Stimulated activated CD8-positive, alpha-beta memory T cell treated with anti-CD3 and anti-CD28 coated beads, Interleukin-4, amount 100 ng/mL, for 1 hour (primary cell): ENCODE measurements at places on chromosomes 2 and 18.

GRCh38 chr2:37682473-37682872, 11.0 kb upstream of the CDC42EP3 start:
- DNase-seq: no peak

GRCh38 chr2:5839550-5839949, 147.4 kb downstream of the SOX11 start:
- no peak for DNase-seq

- no peak for DNase-seq
Measured at GRCh38 chr18:58015065-58015780, 28.8 kb upstream of the NEDD4L start.

DNA sequence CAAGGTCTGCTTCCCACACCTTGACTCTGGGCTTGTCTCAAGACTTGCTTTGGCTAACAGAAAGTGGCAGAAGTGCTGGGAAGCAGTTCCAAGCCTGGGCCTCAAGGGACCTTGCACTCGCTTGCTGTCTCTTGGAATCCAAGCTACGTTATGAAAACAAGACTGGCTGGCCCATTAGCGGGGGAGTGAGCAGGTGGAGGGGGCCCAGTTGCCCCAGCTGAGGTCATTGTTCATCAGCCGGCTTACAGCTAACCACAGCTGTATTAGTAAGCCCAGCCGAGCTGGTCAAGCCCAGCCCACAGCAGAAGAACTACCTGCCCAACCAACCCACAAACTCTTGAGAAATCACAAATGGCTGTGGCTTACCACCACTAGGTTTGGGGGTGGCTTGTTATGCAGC, 63.1 kb downstream of the MARCO start:
- DNase-seq: no peak

DNA sequence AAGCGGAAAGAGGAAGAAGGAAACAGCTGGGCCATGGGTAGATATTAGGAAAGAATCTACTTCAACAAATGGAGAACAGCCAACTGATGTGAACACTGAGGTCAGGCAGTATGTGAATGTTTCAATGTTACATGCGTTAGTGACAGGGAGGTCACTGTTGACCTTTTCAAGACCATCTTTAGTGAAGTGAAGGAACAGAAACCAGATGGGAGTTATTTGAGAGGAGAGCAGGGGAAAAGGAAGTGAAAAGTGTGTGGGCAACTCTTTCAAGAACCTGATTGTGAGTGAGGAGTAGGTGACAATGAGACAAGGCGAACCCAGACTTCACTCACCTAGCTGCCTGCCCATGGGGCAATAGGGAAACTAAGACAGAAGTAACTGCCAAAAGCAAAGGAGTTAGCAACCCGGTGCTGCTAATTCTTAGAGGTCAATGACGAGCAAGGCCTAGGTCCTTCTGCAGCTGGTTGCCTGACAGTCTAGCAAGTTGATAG, 67.0 kb downstream of the SP3 start:
- no peak for DNase-seq

- no peak for DNase-seq
Measured at GRCh38 chr2:20141056-20141762, 83.7 kb downstream of the SDC1 start.

GRCh38 chr2:73232403-73233153, 461 bp downstream of the PRADC1 start:
- no peak for DNase-seq

- peak; percentile 2 for DNase-seq
Measured at GRCh38 chr2:26692279-26692896, at the start of gene KCNK3. Gene KCNK3 (plus strand): TSS chr2:26692722. CDS start chr2:26692876, 154 bp downstream.
